Karpas-422 (cell line): ENCODE measurements at places on chromosomes 16 and 17. TPM values are rescaled to one million over a fixed set of nuclear protein-coding genes. Genes with fewer than 3 reads are reported as not detected.

DNA sequence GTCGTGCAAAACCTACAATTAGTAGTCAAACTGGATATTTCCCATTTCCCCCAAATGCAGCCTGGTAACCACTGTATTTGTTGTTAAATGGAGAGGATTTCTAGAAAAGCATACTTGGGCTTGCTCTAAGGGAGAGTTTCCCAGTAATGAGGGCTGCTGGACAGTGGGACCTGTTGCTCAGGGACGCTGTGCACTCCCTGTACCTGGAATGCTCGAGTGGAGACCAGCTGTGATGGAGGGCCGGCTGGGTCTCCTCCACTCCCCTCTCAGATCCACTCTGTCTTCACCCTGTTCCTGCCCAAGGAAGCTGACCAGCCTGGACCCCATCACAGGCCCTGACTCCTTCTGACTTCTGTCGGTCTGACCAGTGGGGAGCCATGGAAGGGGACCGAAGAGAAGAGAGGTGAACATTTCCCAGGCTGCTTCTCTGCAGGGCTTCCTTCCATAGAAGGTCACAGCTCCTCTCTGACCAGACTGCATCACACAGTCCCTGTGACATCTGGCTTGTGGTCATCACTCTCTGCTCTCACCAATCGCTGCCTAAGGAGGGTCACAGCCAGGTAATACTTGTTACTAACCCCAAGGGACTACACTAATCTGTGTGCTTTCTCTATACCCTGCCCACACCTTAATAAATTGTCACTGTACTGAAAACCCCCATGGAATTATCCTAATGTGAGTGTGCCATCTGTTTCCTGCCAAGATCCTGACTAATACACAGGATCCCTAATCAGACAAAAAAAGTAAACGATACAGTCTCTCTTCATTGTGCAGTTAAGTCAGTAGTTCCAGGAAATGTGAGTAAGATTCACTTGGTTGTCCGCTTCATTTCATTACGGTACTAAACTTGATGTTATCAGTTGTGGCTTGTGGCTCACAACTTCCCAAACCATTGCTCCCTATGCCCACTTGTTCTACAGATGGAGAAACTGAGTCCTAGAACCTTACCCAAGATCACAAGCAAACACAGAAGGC is 102.4 kb downstream of the CCT6B start:
- H3K4me3 ChIP-seq = no peak overlapping the region
- DNase-seq = no peak
- no peaks in the 10 kb centered on the region for H3K36me3 ChIP-seq
- peaks cover 9% of the 10 kb centered on the region for H3K4me1 ChIP-seq
- no peak overlapping the region for H3K27ac ChIP-seq

DNA sequence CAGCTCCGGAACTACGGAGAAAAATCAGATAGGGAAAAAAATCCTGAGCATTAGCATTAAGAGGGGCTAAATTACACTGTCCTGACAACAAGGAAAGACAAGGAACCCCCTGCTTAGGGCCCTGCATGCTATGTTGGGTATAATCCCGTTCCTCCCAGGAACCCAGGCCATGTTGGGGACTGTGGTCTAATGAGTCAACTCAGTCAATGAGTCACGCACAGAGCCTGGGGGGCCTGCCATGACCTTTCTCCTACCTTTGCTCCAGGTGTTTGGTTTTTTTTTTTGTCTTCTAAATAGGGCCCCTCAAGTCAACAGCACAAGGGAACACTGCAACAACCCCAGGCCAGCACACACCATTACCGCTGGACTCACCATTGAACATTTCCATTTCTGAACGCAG is 8.9 kb upstream of the ZNF200 start:
- H3K36me3 ChIP-seq = no peaks in the 10 kb centered on the region
- H3K4me3 ChIP-seq = no peak overlapping the region
- no peaks in the 10 kb centered on the region for H3K27me3 ChIP-seq
- no peak for DNase-seq

DNA sequence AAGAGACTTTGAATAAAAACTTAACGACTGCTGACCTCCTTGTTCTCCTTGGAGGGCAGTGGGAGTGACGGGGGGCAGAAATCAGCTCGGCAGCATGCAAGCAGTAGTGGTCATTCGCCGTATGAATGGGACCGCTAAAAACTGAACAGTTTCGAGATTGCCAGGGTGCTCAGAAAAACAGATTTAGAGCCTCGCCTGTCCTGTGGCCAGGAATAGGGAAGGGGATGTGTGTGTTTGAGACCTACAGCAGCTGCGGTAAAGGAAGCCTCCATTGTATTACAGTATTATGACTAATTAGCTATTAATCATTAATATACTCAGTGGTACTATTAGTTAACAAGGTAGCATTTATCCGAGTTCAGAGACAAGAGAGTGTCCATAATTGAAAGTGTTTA is 670 bp upstream of the ZNF652 start:
- no peaks in the 10 kb centered on the region for H3K27me3 ChIP-seq
- H3K4me1 ChIP-seq = peaks cover 45% of the 10 kb centered on the region
- peak overlapping the region; percentile 79 for H3K4me3 ChIP-seq

GRCh38 chr17:77042476-77043231 is 98.1 kb upstream of the SEC14L1 start:
- no peak overlapping the region for H3K27ac ChIP-seq
- no peak overlapping the region for H3K4me3 ChIP-seq
- DNase-seq = no peak
- H3K4me1 ChIP-seq = peaks cover 4% of the 10 kb centered on the region
- H3K36me3 ChIP-seq = no peaks in the 10 kb centered on the region

DNA sequence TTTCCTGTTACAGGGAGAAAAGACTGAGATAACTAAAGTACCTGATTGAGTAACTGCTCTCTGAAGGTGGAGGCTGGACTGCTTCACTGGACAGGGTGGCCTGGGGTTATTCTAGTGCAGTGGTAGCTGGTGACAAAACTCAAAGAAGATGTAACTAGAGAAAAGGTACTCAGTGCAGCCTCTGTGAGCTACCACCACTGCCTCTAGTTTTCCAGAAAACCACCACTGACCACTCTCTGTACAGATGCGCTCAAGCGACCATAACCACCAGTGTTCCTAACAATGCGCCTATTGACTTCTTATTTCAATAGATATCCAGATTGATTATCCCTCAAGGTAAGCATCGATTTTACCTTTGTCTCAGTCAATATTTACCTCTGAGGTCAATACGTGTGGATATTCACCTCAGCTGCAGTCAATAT is 492.2 kb downstream of the WWOX start:
- no peak for DNase-seq
- H3K27me3 ChIP-seq = no peaks in the 10 kb centered on the region
- H3K36me3 ChIP-seq = no peaks in the 10 kb centered on the region

GRCh38 chr17:65143889-65144604 is 6.9 kb downstream of the RGS9 start:
- H3K27me3 ChIP-seq = no peaks in the 10 kb centered on the region
- no peak overlapping the region for H3K4me3 ChIP-seq
- no peaks in the 10 kb centered on the region for H3K36me3 ChIP-seq
- no peaks in the 10 kb centered on the region for H3K4me1 ChIP-seq
- DNase-seq = no peak

GRCh38 chr17:81052199-81052997 is 17.4 kb downstream of the BAIAP2 start:
- no peak overlapping the region for H3K4me3 ChIP-seq
- H3K27ac ChIP-seq = no peak overlapping the region
- DNase-seq = no peak
- H3K4me1 ChIP-seq = no peaks in the 10 kb centered on the region

DNA sequence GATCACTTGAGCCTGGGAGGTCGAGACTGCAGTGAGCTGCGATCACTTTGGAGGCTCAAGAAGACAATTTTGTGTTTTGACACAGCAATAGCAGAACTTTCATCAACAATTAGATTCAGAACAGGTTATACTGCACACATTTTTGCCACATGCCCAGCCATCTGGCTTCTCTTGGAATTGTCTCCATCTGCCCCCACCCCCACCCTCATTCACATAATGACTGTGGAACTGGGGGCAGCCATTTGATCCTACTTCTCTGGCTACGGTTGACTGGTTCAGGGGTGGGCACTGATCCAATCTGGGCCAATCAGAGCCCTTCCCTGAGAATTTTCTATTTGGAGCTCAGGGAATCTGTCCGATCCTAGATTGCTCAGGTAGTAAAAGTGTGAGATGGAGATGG is 14.0 kb downstream of the TMEM92 start:
- H3K27ac ChIP-seq = no peak overlapping the region
- DNase-seq = no peak
- no peaks in the 10 kb centered on the region for H3K27me3 ChIP-seq
- H3K4me1 ChIP-seq = no peaks in the 10 kb centered on the region
- H3K4me3 ChIP-seq = no peak overlapping the region

DNA sequence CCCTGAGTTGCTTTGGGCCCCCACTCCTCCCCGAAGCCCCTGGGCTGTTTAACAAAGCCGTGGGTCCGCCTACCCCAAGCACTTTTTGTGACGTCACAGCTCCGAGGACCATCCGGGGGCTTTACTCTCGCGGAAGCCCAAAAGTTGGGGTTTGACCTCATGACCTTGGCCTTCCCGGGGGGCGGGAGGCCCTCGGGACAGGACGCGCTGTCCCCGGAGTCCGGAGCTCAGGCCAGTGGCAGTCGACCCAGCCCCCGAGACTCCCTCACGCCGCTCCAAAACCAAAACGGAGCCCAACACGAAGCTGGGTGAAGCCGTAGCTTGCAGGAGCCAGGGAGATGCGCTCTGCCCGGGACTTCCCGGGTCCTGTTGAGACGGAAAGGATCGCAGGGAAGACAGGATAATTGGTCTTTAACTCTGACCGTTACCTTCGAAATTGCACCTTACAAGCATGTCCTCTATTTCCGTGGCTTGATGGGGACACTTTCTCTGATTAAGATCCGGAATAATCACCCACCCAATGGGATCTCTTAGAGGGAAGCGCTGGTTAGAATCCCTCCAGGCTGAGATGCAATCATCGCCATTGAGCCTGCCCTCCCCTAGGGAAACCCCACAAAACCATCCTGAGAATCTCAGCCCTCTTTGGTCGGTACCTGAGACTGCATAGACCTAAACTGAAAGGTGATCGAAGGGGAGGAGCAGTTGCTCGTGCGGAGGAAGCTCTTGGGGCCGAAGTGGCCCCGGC is 4.9 kb upstream of the SOX9 start:
- H3K27ac ChIP-seq = no peak overlapping the region
- H3K4me1 ChIP-seq = peaks cover 16% of the 10 kb centered on the region

KRT39 gene
- total RNA-seq = not detected in 2 replicates

KRT25 gene
- total RNA-seq = not detected in 2 replicates

MARVELD3 gene
- not detected in 2 replicates for total RNA-seq

GAA gene
- total RNA-seq = 4.3 and 6.2 TPM in 2 replicates
